Smooth muscle cell of bladder (primary cell): ENCODE measurements at places on chromosomes 7 and 10. TPM values are rescaled to one million over a fixed set of nuclear protein-coding genes. Genes with fewer than 3 reads are reported as not detected.

The CARD11 gene
- 0.43 and 0.55 TPM in 2 replicates for total RNA-seq

The PLAC9 gene
- 12.3 and 18.9 TPM in 2 replicates for total RNA-seq

The OR2A12 gene
- not detected in 2 replicates for total RNA-seq

The GPR37 gene
- total RNA-seq = 3.3 and 3.8 TPM in 2 replicates

The DPYSL4 gene
- total RNA-seq = 1.6 and 11.0 TPM in 2 replicates

The NPSR1 gene
- not detected in 2 replicates for total RNA-seq

The GBX1 gene
- total RNA-seq = not detected in 2 replicates

The KIAA1217 gene
- 0.43 and 0.55 TPM in 2 replicates for total RNA-seq
